ENCODE measurements at places on chromosomes 16 and 17.

DNA sequence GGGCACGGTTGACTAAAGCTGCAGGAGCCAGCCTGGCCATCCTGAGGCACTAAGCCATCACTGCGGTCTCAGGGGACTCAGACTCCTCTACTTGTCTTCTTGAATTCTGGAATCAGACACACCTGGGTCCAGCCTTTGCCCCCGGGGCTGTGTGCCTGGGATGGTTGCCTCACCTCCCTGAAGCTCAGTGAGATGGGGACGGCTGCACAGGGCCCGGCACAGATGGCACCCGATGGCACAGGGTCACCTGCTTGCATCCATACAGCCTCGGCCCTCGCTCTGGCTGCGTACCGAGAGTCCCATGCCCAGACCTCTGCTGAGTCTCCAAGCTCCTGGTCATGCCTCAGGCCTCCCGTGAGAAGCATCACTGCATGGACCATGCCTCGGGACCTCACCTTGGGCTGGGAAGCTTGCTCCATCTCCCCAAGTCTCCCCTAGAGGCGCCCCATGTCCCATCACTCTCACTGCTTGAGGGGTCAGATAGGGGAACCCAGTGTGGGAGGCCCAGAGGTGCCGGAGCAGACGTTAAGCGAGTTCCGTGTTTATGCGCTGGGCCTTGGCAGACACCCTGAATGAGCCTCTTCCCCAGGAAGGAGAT lies 316.3 kb downstream of the SEC14L1 start:
- no peak for DNase-seq

GRCh38 chr17:61464130-61464842 lies 12.1 kb downstream of the TBX4 start:
- no peak for DNase-seq

- DNase-seq: no peak
These were observed 88.0 kb downstream of the CMIP start for GRCh38 chr16:81532491-81533174.

GRCh38 chr17:17043461-17044271 lies 1.4 kb downstream of the MPRIP start:
- no peak for DNase-seq

GRCh38 chr16:726438-727290 lies at the start of the genes CCDC78 and HAGHL:
Gene CCDC78 (minus strand): TSS chr16:726443. CDS start chr16:726367, 76 bp downstream.
Gene HAGHL (plus strand): TSS chr16:727106. CDS start chr16:727510, 404 bp downstream.
- no peak for DNase-seq

GRCh38 chr17:76304226-76305134 lies 3.6 kb downstream of the QRICH2 start:
- DNase-seq: no peak

DNA sequence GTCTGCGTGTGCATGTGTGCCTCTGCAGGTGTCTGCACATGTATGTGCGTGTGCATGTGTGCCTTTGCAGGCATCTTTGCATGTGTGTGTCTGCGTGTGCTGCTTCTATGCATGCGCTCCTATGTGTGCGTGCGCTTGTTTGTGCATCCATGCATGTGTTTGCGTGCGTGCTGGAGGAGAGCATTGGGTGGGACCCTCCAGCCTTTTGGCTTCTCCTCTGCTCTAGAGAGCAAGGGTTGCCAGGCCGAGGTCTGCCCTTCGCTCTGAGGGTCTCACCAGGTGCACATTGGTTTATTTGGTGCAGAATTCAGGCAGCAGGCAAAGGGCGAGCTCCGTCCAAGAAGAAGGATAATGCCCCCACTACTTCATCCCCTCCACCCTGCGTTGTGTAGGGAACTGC lies 1.1 kb upstream of the RAB40B start:
- DNase-seq: no peak

DNA sequence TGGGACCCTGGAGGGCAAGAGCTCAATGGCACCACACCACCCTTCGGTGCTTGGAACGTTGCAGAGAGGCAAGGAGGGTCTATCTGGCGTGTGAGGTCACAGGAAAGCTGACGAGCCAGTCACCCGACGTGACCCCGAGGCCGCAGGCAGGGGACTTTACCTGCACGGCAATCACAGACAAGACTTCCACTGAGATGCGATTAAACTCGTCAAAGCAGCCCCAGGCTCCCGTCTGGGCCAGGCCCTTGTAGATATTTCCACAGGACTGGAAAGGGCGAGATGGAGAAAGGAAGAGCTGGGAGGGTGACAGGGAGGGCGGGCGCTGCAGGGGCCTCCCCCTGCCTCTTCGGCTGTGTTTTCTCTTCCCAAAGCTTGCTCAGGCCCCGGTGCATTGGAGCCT lies 78.3 kb downstream of the DNAH17 start:
- DNase-seq: no peak

DNA sequence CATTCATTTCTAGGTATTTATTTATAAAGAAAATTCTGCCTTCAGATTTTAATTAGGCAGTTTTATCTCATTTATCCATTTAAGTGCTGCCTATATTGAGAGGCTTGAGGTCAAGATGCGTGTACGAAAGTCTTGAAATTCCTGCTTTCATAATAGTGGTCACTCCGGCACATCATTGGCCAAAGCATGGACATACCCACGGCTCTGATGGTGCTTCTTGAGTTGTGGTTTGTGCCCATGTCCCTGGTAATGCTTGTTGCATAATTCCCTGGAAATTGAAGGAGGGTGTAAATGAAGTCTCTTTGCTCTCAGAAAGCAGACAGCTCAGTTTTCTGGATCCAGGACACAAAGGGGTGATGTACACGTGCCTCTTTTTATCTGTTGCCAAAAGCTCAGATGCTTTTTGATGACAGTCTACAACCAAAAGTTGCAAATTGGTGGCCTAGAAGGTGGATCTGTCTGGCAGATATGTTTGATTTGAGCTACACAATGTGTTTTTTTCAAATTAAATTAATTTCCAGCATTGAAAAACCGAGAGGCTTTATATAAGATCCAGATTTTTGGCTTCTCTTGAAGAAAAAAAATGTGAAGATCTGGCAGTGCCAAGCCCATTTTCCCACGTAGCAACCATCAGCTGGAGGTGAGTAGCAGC lies 94.4 kb downstream of the SHISA9 start:
- no peak for DNase-seq

GRCh38 chr16:79439901-79440300 lies 160.6 kb downstream of the MAF start:
- no peak for DNase-seq

DNA sequence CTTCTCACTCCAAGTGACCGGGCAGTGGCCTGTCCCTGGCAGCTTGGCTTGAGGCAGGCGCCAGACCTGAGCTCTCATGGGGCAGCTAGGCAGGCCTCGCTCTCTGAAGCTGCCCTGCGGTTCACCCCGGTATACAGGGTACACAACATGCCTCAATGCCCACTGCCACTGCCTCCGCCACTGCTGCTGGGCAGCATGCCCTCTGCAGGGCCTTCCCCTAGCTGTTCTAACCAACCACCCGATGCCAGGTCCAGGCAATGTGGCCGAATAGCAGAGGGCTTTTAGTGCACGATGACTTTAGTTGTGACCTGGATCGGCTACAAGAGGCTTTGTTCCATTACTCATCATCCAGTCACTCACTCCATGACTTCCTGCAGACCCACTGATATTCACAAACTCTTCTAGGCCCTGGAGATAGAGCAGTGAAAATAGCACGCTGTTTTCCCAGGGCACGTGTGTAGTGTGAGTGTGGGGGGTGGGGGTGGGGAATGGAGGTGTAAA lies 19.7 kb downstream of the CDC42EP4 start:
- no peak for DNase-seq

- no peak for DNase-seq
These were observed 14.7 kb downstream of the ANKRD13B start for GRCh38 chr17:29607557-29608195.

DNA sequence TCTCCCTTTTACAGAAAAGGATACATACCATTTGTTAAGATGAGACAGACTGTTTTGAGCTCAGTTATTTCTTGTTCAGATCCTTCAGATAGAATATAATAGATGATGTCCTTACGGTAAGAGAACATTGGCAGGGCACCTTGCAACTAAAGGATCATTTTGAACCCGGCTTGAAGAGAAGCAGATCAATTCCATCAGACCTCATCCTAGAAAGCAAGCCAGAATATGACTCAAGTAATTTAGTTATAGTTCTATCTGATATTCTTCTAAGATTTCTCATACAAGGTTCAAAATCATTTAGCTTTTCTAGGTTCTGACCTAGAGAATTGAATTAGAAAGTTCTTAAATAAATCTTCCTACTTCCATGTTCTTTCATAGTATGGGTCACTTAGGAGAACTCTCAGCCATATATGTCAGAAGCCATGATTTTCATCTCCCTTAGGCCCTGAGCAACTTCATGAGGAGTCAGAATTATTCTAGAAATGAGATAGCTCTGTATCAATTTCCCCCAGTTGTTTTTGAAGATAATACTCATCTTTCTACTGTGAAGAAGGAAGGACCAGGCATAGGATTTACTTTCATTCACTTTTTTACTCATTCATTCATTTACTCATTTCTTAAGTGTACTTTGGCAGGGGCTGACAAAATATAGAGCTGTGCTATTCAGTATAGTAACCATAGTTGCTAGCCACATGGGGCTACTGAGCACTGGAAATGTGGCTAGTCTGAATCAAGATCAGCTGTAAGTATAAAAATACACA lies 2.5 kb upstream of the CMTM1 start:
- DNase-seq: no peak

DNA sequence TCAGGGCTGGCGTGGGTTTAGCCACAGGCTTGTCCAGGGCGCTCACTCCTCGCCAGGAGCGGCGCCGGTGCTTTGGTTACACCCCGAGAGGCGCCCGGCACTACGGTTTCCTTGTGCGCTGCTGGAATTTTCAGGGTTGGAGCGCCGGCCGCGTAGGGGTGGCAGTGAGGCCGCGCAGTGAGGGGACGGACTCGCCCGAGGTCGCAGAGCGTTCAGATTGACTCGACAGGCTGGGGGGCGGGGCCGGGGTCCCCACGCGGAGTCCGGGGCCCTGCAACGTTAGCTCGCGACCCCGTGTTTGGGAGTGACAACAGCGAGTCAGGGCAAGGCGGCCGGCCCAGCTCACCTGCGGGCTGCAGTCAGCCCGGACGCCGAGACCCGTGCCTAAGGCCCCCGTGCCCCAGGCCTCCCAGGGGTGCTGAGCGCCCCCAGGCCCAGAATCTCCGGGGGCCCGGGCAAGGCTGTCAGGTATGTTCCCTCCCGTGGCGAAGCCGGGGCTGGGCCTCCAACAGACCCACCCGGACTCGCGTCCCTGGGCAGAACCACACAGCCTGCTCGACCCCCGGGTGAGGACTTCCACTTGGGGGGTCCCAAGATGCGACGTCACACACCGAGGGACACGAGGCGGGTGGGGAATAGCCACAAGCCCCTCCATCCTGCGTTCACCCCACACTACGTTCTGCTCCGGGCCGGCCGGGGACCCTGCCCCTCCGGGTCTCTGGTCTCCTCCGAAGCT lies 1.3 kb upstream of the ACTG1 start:
- DNase-seq: no peak

- no peak for DNase-seq
These were observed 13.6 kb upstream of the EEF2K start for GRCh38 chr16:22192261-22193062.

DNA sequence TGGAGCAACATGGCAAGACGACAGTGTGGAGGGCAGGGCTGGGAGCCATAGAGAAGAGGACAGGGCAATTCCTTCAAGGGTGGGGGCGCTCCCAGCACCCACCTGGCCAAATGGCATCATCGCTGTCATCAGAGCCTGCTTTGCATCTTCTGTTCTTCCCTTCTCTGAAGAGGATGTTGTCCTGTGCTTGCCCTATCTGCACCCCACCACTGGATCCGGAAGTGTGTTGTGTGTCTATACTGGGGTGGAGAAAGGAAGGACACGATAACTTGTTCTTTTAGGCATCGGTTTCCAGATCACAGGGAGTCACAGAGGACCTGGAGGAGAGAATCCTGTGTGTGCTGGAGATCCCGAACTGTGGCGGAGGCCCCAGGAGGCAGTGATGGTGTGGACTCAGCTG lies 25.7 kb upstream of the ANKRD40CL start:
- no peak for DNase-seq

GRCh38 chr16:66961065-66961744 lies at the start of gene CES3:
Gene CES3 (plus strand): TSS chr16:66961266. CDS start chr16:66961308, 42 bp downstream.
- DNase-seq: peak; percentile 24

DNA sequence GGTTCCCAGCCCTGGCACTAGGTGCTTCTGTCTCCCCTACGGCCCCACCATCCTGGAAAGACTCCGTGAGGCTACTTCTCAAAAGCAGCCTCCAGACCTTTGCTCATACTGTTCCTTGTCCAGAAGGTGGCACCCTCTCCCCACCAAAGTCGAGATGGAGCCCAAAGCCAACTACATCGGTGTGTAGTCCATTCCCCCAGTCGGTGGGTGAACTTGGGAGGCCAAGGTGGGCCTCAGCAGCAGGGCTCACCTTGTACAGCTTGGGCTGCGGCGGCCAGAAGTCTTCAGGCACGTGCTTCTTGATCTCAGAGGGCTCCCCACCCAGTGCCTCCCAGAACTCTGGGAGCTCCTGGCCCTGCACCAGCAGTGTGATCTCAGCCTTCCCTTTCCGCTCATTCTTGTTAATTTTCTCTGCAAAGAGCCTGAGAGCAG lies 10.2 kb downstream of the FLII start:
- peak; percentile 11 for DNase-seq

- DNase-seq: no peak
These were observed 433.8 kb downstream of the SLC39A11 start for GRCh38 chr17:72658675-72659074.

- no peak for DNase-seq
These were observed 58.3 kb downstream of the VPS35L start for GRCh38 chr16:19613834-19614233.

DNA sequence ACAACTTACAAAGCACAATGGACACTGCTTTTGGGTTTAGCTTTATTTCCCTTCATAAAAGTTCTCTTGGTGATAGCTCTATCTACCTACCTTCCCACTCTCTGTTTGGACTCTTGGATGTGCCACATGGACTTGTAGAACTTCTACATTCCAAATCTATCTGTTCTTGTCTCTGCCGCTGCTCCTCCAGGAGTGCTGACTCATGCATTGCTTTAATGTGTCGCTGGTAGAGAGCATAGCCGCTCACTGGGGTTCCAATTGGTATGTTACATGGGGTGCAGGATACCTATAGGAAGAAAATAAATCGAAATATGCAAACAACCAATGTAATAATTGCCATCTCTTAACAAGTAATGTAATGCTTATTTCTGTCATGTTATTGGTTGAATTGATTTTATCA lies 92.1 kb downstream of the TTC19 start:
- DNase-seq: no peak

- DNase-seq: no peak
These were observed 148.2 kb upstream of the HS3ST2 start for GRCh38 chr16:22665803-22666202.

All from NCI-H187 (cell line).